ENCODE measurements at places on chromosomes 3 and 15. TPM values are rescaled to one million over a fixed set of nuclear protein-coding genes. Genes with fewer than 3 reads are reported as not detected.

DNA sequence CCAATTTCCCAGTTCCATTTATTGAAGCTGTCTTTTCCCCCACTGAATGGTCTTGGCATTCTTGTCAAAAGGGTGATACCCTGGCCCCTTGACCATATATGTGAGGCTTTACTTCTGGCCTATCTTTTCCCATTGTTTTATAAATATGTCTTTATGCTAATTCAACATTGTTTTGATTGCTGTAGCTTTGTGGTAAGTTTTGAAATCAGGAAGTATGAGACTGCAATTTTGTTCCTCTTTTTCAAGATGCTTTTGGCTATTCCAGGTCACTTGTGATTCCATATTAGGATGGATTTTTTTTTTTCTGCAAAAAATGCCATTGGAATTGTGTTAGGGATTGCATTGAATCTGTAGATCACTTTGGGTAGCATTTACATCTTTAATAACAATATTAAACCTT is 141.2 kb upstream of the MANF start:
- H3K4me3 ChIP-seq = no peak overlapping the region
- H3K27ac ChIP-seq = no peak overlapping the region
- H3K27me3 ChIP-seq = no peaks in the 10 kb centered on the region
- DNase-seq = no peak

DNA sequence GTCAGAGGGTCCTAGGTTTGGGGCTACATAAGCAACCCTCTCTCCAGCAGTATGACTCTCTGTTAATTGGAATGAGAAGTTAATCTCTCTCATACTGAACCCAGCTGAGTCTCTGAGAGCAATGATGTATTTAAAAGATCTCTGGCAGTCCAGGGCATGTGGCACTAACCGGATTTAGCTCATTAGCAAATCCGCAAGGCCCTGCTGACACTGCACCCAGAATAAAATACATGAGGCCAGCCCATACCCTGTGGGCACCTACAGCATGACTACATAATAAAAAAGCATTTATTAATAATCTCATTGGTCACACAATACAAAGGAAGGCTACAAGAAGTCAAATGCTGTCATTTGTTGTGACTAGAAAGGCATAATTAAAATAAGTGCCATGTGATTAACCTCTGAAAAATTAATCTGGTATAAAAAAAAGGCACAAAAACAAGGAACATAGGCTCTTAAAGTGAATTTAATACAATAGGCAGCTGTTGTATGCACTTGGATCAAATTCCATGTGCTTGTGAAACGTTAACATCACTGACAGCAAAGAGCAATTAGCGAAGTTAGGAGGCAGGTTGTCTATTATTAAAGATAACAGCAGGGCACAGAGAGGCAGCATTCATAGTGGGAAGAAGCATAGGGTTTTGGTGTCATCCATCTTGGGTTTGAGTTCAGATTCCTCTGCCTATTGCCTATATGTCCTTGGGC is 381.2 kb downstream of the WDR72 start:
- peak overlapping the region; percentile 59 for H3K27ac ChIP-seq
- H3K36me3 ChIP-seq = no peaks in the 10 kb centered on the region
- no peak overlapping the region for H3K4me3 ChIP-seq
- no peaks in the 10 kb centered on the region for H3K4me1 ChIP-seq
- no peaks in the 10 kb centered on the region for H3K27me3 ChIP-seq

Gene WDR93
- 0.64 TPM for total RNA-seq

Gene KIF15
- total RNA-seq = 11.8 TPM

- H3K27me3 ChIP-seq = peaks cover 44% of the 10 kb centered on the region
- H3K36me3 ChIP-seq = no peaks in the 10 kb centered on the region
- DNase-seq = peak; percentile 94
- no peak overlapping the region for H3K27ac ChIP-seq
- H3K4me1 ChIP-seq = no peaks in the 10 kb centered on the region
These were observed 36.3 kb downstream of the CHST14 start for GRCh38 chr15:40506964-40507571.

DNA sequence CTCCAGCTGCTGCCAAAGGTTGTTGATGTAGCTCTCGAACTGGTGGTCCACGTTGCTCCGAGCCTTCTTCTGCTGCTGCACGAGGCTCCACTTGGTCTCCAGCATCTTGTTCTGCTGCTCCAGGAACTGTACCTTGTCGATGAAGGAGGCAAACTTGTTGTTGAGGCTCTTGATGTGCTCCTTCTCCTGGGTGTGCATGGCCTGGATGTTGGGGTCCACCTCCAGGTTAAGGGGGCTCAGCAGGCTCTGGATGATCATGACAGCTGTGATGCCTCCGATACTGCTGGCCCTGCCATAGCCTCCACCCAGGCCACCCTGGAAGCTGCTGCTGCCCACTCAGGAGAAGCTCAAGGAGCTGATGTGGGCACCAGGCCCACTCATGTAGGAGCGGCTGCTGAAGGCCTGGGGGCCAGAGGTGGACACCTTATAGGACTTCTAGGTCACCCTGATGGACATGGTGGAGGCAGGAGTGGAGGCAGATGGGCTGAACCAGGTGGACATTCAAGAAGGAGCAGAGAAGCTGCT is 14.9 kb upstream of the PSTPIP1 start:
- H3K27ac ChIP-seq = no peak overlapping the region
- no peaks in the 10 kb centered on the region for H3K4me1 ChIP-seq
- no peak overlapping the region for H3K4me3 ChIP-seq
- DNase-seq = peak; percentile 15
- H3K36me3 ChIP-seq = no peaks in the 10 kb centered on the region
- H3K27me3 ChIP-seq = no peaks in the 10 kb centered on the region

- DNase-seq = no peak
- H3K4me1 ChIP-seq = no peaks in the 10 kb centered on the region
- no peak overlapping the region for H3K4me3 ChIP-seq
- H3K27me3 ChIP-seq = no peaks in the 10 kb centered on the region
- H3K27ac ChIP-seq = peak overlapping the region; percentile 82
These were observed 20.0 kb upstream of the RBP1 start for GRCh38 chr3:139559541-139559940.

DNA sequence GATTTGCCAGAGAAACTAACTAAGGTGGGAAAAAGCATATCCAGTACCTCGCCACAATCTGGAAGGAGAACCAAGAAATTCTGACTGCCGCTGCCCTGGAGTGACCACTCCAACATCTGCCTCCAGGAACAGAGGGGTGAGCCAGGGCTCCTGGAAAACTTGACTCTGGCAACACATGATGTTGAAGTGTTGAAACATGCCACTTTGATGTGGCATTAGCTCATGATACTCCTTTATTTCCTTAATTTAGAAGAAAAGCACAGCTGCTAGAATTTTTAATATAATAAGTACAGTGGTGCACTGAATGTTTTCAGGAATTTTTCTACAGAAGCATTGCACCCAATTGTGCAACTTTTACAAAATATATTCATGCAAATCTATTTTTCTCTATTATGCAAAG is 109.9 kb upstream of the BCL6 start:
- no peaks in the 10 kb centered on the region for H3K36me3 ChIP-seq
- no peaks in the 10 kb centered on the region for H3K4me1 ChIP-seq
- no peak overlapping the region for H3K27ac ChIP-seq
- no peaks in the 10 kb centered on the region for H3K27me3 ChIP-seq
- DNase-seq = no peak
- H3K4me3 ChIP-seq = no peak overlapping the region

DNA sequence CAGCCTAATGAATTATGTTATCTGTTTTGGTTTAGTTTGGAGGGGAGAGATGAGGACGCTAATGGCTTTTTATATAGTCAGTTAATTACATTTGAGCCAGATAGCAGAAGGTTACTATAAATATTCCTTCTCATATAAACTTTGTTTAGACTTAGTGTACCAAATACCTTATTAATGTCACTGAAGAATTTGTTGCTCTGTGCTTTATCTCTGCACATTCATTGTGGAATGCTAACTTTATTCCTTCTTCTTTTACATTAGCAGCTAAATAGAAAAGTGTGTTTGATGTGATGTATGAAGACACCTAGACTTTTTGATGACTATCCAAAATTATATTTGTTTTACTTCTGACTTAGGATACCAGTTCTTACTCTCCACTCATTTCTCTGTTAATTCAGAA is 105.2 kb downstream of the EPHA3 start:
- H3K27ac ChIP-seq = no peak overlapping the region
- H3K27me3 ChIP-seq = no peaks in the 10 kb centered on the region
- H3K4me1 ChIP-seq = no peaks in the 10 kb centered on the region
- no peak for DNase-seq

- H3K36me3 ChIP-seq = no peaks in the 10 kb centered on the region
- no peak overlapping the region for H3K27ac ChIP-seq
- peak; percentile 33 for DNase-seq
- no peaks in the 10 kb centered on the region for H3K27me3 ChIP-seq
- no peak overlapping the region for H3K4me3 ChIP-seq
These were observed 38.1 kb upstream of the CHRNB4 start for GRCh38 chr15:78679089-78679511.

DNA sequence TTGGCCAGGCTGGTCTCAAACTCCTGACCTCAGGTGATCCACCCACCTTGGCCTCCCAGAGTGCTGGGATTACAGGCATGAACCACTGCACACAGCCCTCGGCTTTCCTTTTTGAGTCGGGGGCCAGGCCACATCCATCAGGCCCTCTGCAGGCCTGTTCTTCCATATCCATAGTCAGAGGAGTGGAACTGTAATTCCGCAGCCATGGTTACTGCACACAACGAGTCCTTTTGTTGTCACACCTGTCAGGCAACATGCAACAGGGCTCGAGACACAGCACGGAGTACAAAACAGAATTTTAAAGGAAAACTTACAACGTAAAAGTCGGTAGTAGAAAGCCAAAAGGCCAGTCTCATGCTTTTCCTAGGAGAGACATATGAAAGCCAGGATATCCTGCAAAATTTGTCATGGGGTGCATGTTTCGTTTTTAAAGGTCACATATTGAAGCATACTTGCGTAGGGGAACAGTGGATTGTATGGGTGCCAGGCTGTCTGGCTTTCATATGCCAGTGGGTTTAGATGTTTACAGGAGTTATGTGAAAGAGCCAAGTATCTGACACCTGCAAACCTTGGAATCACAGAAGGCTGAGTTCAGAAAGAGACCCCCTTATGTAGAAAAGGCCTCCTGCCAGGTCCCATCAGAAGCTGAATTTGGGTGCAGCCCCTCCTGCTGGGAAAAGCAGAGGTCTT is 63.2 kb upstream of the LPP start:
- no peak for DNase-seq
- no peak overlapping the region for H3K4me3 ChIP-seq
- H3K27me3 ChIP-seq = peaks cover 5% of the 10 kb centered on the region

Gene PSTPIP1
- 0.29 TPM for total RNA-seq

Gene ALDH1A2
- not detected for total RNA-seq

Gene CFAP92
- 1.2 TPM for total RNA-seq

- peak; percentile 80 for DNase-seq
- H3K36me3 ChIP-seq = no peaks in the 10 kb centered on the region
- H3K27ac ChIP-seq = no peak overlapping the region
- peaks cover 25% of the 10 kb centered on the region for H3K27me3 ChIP-seq
These were observed 142.7 kb downstream of the GADL1 start for GRCh38 chr3:30751610-30752299.

Gene CLDN16
- 1.1 TPM for total RNA-seq

- no peaks in the 10 kb centered on the region for H3K4me1 ChIP-seq
- no peaks in the 10 kb centered on the region for H3K27me3 ChIP-seq
- H3K4me3 ChIP-seq = no peak overlapping the region
These were observed 32.1 kb upstream of the WDR72 start for GRCh38 chr15:53791581-53791980.

GRCh38 chr15:100786901-100787566 is 92.6 kb upstream of the ALDH1A3 start:
- H3K4me3 ChIP-seq = no peak overlapping the region
- no peaks in the 10 kb centered on the region for H3K27me3 ChIP-seq
- peak; percentile 36 for DNase-seq
- H3K36me3 ChIP-seq = no peaks in the 10 kb centered on the region
- no peaks in the 10 kb centered on the region for H3K4me1 ChIP-seq
- no peak overlapping the region for H3K27ac ChIP-seq

Gene PLA2G4E
- total RNA-seq = not detected

DNA sequence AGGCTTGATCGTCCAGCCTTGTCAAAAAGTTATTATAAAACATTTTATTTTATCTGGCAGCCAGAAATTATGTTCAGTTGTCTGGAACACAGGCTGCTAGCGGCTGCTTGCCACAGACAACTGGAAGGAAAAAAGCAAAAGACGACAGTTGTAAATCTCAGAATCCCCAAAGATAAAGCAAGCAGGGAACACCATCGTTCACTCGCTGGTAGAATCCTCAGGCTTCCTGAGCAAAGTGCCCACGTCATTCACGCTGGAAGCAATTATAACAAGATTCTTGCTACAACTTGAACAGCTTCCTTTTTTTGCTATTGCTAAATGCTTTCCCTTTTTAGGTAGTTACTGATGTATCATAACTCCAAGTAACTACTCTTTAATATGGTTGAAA is 33.6 kb downstream of the ADAMTS17 start:
- DNase-seq = no peak
- H3K4me1 ChIP-seq = no peaks in the 10 kb centered on the region
- H3K27me3 ChIP-seq = no peaks in the 10 kb centered on the region

- H3K36me3 ChIP-seq = no peaks in the 10 kb centered on the region
- peaks cover 30% of the 10 kb centered on the region for H3K27me3 ChIP-seq
- no peaks in the 10 kb centered on the region for H3K4me1 ChIP-seq
- H3K27ac ChIP-seq = no peak overlapping the region
- DNase-seq = no peak
These were observed 7.5 kb downstream of the VPS13C start for GRCh38 chr15:62052713-62053112.

DNA sequence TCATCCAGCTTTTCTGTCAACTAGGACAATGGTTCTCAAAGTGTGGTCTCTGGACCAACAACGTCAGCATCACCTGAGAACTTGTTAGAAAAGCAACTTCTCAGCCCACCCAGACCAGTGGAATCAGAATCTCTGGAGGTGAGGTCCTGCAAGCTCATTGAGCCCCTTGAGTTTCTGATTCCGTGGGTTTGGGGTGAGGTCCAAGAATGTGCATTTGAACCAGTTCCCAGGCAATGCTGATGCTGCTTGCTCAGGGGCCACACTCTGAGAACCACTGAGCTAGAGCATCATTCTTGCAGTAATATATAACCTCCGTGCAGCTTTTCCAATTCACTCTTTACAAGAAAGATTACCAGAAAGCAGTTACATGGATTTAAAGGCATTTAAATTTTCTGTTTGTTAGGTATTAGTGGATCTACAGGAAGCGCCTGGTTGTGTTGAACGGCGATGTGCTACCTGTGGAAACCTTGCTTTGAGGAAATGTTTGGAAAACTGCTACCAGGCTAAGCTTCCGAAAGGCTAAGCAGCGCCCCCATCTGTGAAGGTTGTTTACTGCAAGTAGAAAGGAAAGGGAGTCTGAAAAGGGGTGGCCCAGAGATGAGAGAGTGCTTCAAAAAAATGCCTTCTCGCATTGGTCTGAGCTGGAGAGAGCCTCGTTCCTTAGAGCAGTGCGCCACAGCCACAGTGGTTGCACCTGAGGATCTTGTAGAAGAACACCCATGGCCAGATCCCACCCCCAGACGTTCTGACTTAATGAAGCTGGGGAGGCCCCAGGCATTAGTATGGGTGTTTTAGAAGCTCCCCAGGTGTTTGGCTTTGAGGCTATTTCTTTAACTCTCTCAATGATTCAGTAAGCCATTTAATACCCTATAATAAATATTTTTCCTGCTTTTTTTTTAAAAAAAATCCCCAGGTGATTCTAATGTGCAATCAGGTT is 50.0 kb downstream of the RLBP1 start:
- peaks cover 8% of the 10 kb centered on the region for H3K4me1 ChIP-seq
- no peak overlapping the region for H3K4me3 ChIP-seq
- no peaks in the 10 kb centered on the region for H3K36me3 ChIP-seq
- DNase-seq = peak; percentile 94
- no peak overlapping the region for H3K27ac ChIP-seq

Gene SRGAP3
- 4.5 TPM for total RNA-seq

- H3K4me1 ChIP-seq = peaks cover 15% of the 10 kb centered on the region
- H3K4me3 ChIP-seq = no peak overlapping the region
- H3K27me3 ChIP-seq = no peaks in the 10 kb centered on the region
- no peaks in the 10 kb centered on the region for H3K36me3 ChIP-seq
- no peak for DNase-seq
These were observed 172.2 kb upstream of the PFN2 start for GRCh38 chr3:150142936-150143335.

All from endodermal cell (in vitro differentiated cells).